ENCODE measurements at places on chromosomes 6 and 20. TPM values are rescaled to one million over a fixed set of nuclear protein-coding genes. Genes with fewer than 3 reads are reported as not detected.

GRCh38 chr6:49913636-49914375 is 47.5 kb upstream of the CRISP1 start:
- DNase-seq = no peak

- no peak for DNase-seq
These were observed 123.2 kb downstream of the TBC1D7 start for GRCh38 chr6:13205106-13205505.

GRCh38 chr6:34315780-34316179 is 67.0 kb upstream of the SMIM29 start:
- DNase-seq = no peak

Gene PPP1R3G
- 0.24 TPM for total RNA-seq

Gene GTF3C6
- total RNA-seq = 26.6 TPM

Gene NOX3
- not detected for total RNA-seq

Gene MYLK2
- not detected for total RNA-seq

Gene CFAP61
- total RNA-seq = not detected

Gene FERMT1
- not detected for total RNA-seq

Measured in naive thymus-derived CD4-positive, alpha-beta T cell (primary cell).